CD4-positive, alpha-beta memory T cell (primary cell): ENCODE measurements at places on chromosomes 5 and 9.

- DNase-seq: no peak
Observed at GRCh38 chr5:137098663-137099062, 400.5 kb downstream of the SPOCK1 start.

GRCh38 chr5:58133631-58134296, 326.1 kb downstream of the PLK2 start:
- no peak for DNase-seq

DNA sequence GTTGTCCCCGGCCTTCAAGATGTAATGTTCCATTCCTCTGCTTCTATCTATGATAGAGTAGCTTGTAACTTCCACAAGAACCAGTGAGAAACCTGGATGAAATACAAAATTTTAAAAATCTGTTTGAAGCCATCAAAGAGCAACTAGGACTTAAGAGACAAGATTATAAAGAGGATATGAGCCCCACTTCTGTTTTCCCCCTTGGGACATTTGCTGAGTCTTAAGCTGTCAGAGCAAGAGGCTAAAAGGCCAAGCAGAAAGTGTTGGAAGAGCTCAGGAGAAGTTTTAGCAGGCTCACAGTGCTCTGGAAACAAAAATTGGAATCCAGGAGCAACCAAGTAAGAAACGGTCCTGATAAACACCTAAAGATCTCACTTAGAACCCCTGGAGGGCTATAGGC, 76.1 kb downstream of the ADRB2 start:
- no peak for DNase-seq

DNA sequence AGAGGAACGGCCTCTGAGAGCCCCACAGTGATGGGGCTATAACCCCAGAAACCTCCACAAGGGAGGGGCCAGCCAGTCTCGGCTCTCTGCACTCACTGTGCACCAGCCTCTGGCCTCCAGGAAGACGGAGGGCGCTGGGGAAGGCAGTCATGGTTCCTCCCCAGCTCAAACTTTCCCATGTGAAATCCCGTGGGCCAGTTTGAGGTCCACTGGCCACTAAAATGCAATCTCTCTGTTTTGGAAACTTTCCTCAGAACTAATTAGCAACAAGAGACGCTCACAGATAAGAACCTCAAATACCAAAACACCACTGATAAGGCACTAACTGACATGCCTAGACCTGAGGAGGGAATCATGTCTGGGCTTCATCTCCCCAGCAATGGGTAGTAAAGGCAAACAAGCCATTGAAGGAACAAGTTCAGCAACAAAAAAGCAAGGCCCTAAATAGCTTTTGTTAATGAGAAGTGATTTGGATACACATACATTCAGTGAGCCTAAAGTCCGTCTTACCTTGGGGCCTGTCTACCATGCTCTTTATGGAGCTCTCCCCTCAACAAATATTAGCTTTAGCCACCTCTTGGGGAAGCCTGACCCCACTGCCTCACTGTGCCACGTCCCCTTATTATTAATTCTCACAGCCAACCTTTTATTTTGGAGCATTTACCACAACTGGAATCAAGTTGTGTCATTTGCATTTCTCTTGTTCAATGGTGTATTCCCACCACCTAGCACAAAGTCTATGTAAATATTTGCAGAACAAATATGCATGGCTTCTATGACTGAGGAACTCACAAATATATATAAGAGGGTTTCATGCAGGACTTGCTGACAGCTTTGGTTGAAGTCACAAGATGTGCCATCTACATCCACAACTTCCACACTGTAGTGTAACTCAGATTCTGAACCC, 56.1 kb upstream of the GLRX start:
- no peak for DNase-seq

- no peak for DNase-seq
Observed at GRCh38 chr5:27830546-27830945, 792.2 kb upstream of the CDH9 start.

GRCh38 chr5:116379306-116379705, 195.3 kb downstream of the SEMA6A start:
- no peak for DNase-seq

DNA sequence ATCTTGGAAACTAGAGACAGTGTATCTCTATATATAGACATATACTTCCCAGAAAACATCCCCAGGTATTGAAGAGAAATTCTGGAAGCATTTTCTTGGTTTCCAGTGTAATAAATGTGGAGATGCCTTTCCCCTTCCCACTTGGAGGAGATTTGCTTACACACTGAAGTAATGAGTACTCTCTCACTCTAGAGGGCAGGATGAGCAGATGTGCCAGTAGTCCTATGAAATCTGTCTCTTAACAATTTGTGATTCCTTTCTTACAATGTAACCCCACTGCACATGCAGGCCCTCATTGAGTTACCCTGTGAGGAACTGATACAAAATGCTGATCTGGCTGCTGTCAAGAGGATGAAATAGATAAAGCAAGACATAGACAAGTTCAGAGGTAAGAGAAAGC, 567.2 kb downstream of the SLCO4C1 start:
- no peak for DNase-seq

DNA sequence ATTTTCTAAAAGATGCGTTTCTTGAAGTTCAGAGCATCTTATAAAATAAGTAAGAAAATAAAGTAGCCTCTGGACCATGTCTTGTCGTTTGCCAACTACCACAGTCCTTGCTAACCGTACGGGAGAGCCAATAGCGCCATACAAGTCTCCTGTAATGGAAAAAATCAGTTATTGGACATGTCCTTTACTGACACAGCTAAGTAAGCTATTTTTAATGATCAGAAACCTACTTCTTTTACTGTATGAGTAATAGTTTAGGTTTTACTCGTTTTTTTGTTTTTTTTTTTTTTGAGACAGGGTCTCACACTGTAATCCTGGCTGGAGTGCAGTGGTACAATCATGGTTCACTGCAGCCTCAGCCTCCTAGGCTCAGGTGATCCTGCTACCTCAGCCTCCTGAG, 37.7 kb upstream of the RAPGEF6 start:
- no peak for DNase-seq

- DNase-seq: no peak
Observed at GRCh38 chr5:136251502-136252169, 58.7 kb upstream of the SMIM32 start.

DNA sequence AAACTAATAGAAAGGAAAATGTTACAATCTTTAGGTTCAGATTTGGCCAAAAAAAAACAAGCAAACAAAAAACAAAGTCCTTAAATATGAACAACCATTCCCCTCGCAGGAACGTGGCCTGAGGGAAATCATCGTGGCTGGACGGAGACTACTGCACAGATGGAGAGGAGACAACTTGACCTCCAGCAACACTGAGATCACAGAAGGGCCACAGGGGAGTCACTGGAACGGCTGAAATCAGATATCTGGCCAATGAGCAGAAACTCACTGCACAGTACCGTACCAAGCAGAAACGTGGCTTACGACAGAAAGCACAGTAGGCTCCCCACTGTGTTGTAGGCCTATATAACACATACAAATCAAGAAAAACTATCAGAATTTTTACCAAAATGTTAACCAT, 27.7 kb downstream of the CAMSAP1 start:
- DNase-seq: no peak

DNA sequence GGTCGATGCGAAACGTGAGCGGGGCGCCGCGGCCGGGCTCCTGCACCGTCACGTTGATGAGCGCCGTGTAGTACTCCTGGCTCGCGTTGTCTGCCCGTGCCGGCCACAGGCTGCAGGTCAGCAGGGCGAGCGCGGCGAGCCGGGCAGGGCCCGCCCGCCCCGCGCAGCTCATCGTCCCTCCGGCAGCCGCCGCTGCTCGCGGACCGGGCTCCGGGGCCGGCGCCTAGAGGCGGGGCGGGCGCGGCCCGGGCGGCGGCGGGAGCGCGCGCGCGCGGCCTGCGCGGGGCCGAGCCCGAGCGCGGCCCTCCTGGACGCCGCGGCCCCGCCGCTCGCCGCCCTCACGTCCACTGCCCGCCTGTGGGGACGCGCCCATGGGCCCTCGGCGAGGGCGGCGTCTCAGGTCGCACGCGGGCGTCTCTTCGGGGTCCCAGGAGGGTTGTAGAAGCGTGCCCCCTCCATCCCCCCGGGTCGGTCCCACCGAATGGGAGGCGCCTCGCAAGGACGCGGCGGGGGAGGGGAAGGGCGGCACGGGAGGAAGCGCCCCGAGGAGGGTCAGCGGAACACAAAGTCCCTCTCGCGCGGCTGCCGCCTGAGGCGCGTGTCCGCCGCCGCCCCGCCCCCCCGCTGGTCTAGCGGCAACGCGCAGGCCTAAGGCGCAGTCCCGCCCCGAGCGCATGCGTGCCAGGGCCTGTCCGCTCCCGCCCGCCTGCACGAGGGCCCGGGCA, at the start of gene RNF130:
Gene RNF130, minus strand, starts transcription at position 229 of the 725 bp plus-strand sequence. Its CDS starts 57 bp downstream, at position 172.
- peak; percentile 81 for DNase-seq

- DNase-seq: no peak
Observed at GRCh38 chr5:126198531-126198930, 224.7 kb upstream of the GRAMD2B start.

GRCh38 chr9:131658377-131659129, 81.3 kb downstream of the RAPGEF1 start:
- no peak for DNase-seq

DNA sequence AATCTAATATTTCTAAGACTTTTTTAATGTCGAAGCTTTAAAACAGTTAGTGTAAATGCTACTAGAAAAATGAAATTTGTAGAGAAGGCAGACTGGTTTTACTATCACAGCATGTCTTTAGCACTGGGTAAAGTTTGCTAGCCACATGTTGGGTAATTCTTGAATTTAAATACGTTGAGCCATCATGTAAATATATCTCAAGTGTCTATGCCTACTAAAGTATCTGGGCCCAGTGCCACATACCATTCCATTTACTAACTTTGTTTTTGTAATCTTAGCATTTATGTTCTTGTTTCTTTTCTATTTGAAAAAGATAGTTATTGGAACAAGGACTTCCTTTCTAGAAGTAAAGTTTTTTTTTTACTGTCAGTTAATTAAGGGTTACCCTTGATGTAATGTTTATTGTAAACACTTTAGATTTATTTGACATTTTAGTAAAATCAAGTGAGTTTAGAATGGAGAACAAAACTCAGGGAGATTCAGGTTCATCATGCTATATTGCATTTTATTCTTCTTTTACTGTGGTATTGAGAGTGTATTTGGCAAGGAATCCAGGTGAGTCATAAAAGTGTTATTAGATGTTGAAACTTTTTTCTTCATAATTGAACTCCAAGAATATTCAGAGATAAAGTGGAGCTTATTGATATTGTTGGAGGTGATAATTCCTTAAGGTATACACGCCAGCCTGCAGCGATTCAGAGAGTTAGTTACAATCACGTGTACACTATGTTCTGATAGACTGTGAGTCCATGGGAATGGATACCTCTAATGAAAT, 182.4 kb downstream of the CCDC171 start:
- DNase-seq: no peak

DNA sequence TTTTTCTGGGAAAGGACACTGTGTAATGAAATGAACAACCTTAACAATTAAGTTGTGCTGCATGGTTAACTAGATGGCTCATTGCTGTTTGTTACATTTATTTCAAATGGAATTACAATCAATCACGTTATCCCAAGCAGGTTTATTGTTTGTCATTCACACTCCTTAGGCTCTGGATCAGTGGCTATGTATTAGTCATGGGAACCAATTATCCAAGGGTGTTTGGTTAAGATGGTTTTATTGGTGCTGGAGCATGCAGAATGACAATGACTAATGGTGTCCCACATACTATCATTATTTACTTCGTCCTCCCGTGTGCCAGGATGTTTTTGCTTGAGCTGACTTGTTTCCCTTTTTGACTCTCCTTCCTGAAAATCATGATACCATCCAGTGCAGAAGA, 10.6 kb upstream of the TRPC7 start:
- no peak for DNase-seq

DNA sequence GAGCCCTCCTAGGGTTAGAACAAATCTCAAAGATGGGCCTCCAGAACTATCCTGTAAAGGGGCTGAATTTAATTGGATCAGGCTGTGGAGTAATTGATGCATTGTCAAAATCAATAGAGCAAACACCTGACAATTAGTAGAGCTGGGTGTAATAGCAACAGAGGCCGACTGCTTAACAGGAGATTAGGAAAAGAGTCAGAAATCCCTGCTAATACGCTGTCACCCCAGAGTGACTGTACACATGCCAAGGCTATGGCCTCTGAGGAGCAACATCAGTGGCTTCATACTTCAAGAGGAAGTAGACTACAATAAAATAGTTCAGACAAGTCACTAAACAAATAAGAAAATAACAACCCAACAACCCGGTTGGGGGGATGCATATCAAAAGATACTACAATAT, 18.7 kb upstream of the GRPEL2 start:
- no peak for DNase-seq

- DNase-seq: no peak
Observed at GRCh38 chr9:17484906-17485305, 94.0 kb upstream of the SH3GL2 start.

GRCh38 chr5:127412698-127413097, 104.7 kb upstream of the PRRC1 start:
- DNase-seq: no peak

- DNase-seq: no peak
Observed at GRCh38 chr5:167699432-167699831, 592.0 kb upstream of the WWC1 start.

GRCh38 chr9:87197349-87198130, 250.2 kb upstream of the GAS1 start:
- no peak for DNase-seq

GRCh38 chr9:117703537-117703936, 666 bp upstream of the TLR4 start:
- no peak for DNase-seq

DNA sequence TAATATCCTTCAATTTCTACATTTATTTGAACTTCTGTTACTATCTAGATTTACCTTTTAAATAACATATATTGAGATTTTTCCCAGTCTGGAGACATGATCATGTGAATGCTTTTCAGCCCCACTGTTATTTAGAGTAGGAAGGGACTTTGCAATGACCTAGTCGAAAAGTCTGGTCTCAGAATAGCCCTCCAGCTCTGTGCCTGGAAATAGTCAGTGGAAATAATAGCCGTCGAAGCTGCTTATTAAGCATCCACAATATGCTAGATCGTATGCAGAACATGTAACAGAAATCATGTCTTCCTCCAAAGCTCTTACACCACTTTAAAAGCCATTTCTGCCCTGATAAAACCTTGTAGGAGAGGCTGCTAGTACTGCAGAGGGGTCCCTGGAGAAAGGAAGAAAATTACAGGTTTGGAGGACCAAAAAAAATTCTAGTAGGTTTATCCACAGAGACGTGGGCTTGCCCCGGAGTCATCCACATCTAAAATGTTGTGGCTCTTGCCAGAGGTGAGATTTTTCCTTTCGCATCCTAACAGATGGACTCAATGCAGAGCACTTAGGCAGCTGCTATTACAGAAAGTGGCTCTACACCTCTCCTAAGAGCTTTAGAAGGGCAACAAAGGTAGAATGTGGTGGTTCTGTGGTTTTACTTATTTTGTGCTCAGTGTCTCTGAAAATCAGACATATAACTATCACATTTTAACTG, 2.5 kb upstream of the FGF1 start:
- no peak for DNase-seq

GRCh38 chr9:71783120-71783523, 14.8 kb upstream of the CEMIP2 start:
- DNase-seq: peak; percentile 90

GRCh38 chr5:43592363-43592762, 10.6 kb upstream of the NNT start:
- DNase-seq: no peak

DNA sequence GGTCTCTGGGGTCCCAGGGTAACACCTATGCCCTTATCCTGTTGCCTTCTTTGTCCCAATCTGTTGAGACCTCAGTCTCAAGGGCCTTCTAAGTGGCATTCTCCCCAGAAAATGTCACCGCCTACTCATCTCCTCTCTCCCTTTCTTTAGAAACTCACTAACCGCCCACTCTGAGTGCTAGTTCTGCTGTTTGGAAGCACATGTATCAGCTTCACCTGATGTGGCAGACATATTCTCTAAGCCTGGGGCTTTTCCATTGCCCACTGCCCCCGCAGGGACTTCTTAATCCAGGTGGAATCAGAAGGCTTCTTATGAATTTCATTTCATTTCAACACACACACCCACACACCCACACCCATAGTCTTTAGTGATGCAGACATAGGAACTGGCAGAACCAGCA, 165.1 kb downstream of the ASTN2 start:
- no peak for DNase-seq
